ENCODE measurements at places on chromosomes 5 and 9.

DNA sequence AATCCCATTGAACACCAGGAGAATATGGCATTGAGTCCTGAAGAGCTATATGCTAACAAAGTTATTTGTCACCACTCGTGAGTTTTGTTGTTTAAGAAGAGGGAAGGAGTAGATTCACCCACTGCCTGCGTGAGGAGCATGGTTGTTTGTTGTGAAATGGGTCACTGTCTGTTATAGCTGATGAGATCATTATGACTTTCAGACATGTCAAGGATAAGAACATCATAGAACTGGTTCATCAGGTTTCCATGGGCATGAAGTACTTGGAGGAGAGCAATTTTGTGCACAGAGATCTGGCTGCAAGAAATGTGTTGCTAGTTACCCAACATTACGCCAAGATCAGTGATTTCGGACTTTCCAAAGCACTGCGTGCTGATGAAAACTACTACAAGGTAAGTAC, 76.9 kb downstream of the SYK start:
- no peak for DNase-seq

DNA sequence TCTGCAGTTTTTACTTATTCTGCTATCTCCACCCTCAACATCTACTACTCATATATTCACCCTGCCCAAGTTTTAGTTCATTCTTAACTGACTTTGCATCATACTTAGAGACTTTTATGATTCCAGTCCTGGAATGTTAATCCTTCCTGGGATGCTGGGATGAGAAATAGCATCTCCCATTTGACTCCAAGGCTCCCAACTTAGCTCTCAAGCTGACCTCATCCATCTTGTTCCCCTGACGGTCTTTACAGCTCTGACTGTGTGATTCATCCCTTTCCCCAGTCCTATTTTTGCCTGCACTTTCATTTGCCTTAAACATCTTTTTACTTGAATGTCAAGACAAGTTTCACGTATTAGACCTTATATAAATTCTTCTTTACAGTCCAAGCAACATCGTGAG, 297.8 kb downstream of the EPB41L4A start:
- no peak for DNase-seq

DNA sequence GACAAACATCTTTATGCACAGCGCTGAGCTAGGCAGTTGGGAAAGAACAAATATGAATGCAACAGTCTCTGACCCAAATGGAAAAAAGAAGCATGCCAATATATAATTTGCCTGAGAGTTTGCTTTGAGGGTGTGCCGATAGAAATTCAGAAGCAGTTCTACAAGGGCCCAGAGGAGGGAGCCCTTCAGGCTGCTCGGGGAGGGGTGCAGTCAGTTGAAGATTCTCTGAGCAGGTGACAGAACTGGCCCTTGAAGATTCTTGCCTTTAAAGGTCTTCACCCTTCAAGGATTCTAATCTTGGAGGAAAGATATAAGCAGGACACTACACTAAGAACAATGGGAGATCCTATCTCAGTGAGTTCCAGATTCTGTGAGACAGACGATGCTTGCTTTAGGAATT, 3.7 kb upstream of the PAPPA start:
- DNase-seq = peak; percentile 60

GRCh38 chr5:115472271-115473025, 72.1 kb downstream of the FEM1C start:
- no peak for DNase-seq

- no peak for DNase-seq
Measured at GRCh38 chr9:14529629-14530028, 163.6 kb downstream of the ZDHHC21 start.

DNA sequence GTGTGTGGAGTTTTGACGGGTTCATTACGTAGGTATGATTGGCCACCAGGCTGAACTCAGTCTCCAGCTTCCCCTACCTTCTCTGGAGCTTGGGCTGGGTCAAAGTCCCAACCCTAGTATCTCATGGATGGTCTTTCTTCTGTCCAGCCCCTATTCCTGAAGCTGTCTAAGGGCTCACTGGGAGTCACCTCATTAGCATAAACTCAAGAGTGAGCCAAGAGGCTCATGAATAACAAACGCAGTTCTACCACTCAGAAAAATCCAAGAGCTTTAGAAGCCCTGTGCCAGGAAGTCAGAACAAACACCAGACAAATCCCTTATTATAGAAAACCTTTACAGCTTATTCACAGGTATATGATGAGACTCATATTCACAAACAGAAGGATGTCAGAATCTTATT, 180.3 kb upstream of the NFIL3 start:
- no peak for DNase-seq

DNA sequence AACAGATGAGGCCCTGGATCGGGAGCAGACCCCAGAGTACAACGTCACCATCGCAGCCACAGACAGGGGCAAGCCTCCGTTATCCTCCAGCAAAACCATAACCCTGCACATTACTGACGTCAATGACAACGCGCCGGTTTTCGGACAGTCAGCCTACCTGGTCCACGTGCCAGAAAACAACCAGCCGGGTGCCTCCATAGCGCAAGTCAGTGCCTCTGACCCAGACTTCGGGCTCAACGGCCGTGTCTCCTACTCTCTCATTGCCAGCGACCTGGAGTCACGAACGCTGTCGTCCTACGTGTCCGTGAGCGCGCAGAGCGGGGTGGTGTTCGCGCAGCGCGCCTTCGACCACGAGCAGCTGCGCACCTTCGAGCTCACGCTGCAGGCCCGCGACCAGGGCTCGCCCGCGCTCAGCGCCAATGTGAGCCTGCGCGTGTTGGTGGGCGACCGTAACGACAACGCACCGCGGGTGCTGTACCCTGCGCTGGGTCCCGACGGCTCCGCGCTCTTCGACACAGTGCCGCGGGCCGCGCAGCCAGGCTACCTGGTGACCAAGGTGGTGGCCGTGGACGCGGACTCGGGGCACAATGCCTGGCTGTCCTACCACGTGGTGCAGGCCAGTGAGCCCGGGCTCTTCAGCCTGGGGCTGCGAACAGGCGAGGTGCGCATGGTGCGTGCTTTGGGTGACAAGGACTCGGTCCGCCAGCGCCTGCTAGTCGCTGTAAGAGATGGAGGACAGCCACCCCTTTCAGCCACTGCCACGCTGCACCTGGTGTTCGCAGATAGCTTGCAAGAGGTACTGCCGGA, 1.6 kb upstream of the PCDHGA11 start:
- no peak for DNase-seq

GRCh38 chr9:85859765-85860164, 81.2 kb upstream of the NAA35 start:
- no peak for DNase-seq

- DNase-seq = no peak
Measured at GRCh38 chr9:102225841-102226441, 487.5 kb upstream of the GRIN3A start.

DNA sequence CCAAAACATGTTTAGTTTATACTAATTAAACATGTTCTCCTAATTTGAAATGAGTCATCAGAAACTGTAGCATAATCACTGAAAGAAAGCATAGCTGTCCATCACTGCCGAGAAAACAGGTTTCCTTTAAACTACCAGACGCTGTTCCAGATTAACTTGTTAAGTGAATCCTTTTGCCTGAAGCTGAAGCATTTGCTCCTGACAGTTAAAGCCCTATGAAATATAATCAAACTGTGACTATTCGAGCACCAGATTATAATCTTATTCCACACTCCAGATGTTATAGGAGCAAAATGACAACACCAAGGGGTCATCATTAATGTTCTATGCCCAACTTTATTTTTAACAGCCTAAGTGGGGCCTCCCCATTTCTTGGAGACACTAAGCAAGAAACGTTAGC, 86.0 kb upstream of the CTSL start:
- DNase-seq = no peak

GRCh38 chr9:94140791-94141790, 56.8 kb downstream of the PTPDC1 start:
- no peak for DNase-seq

GRCh38 chr5:56984445-56984844, 32.5 kb upstream of the MIER3 start:
- DNase-seq = no peak

GRCh38 chr9:132201139-132201538, 39.3 kb downstream of the NTNG2 start:
- DNase-seq = no peak

- DNase-seq = no peak
Measured at GRCh38 chr9:110029429-110029955, 178.5 kb downstream of the C9orf152 start.

- DNase-seq = no peak
Measured at GRCh38 chr5:54361691-54362411, 51.5 kb upstream of the ARL15 start.

DNA sequence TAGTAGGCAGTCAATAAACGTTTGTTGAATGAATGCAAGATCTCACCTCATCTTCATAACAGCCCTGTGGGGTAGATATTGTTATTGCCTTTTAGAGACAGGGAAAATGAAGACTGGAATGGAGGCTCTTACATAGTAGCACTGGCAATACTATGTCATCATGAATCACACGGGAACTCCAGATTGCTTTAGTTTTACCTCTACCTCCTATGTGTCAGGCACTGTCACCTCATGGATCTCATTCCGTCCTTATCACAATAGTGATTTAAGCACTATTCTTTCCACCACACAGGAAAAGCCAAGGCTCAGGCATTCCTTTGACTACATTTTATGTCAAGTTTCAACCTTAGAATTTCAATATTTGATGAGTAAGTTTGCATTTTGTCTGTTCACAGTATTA, 2.9 kb upstream of the EPB41L4B start:
- DNase-seq = no peak

DNA sequence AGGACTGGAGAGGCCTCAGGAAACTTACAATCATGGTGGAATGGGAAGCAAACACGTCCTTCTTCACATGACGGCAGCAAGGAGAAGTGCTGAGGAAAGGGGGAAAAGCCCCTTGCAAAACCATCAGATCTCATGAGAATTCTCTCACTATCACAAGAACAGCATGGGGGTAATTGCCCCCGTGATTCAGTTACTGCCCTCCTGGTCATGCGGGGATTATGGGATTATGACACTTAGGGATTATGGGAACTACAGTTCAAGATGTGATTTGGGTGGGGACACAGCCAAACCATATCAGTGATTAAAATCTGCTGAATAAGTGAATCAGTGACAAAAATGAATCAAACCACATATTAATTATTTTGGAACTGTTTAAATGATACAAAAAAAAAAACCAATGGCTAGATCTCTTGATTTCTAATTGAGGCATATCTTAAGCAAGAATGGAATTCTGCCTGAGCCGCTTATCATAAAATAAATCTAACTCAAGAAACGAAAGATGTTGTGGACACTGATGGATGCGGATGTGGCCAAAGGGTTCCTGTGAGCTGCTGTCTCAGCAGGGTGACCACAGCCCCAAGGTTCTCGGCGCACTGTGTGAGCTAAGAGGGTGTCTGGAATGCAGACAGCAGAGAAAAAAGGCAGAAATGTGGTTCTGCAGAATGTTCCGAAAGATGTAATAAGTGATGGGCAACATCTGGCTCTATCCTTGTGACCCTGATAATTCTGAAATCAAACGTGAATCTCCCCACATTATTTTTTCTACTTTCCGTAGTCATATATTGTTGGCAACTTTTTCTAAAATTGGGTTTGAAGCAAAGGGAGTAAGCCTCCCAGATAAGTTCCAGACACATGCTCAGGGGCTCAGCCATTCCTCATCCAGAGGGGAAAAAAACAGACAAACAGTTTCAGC, 107.2 kb upstream of the ICE1 start:
- DNase-seq = no peak

- DNase-seq = no peak
Measured at GRCh38 chr9:91782708-91783214, 167.3 kb downstream of the ROR2 start.

DNA sequence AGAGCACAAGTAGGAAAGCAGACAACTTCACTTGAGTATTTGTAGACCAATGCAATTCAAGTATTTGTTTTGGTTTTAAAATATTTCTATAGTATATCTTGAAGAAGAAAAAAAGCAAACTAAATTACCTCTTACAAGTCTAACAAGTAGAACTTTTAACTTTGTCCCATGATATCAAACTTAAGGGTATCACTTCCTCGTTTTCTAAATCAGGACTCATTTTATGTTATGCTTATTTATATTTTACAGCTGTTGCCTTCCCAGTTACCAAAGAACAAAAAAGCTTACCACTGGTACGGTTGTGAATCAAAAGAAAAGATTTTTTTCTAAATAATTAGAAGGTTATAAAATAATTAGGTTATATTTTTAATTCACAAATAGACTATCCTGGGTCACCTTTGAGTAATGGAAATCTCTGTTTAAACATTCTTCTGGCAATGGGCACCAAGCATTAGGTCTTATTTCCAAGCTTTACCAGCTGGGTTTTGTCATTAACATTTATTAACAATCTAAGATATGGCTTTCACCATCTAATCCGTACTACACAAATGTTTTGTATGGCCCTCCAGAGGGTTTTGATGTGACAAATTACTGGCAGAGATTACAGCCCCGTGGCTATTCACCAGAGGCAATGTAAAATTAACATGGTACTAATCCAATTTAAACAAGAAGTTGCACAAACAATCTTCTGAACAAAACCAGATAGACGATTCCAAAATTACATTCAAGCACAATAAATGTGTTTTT, 63.6 kb downstream of the CEP120 start:
- no peak for DNase-seq

- no peak for DNase-seq
Measured at GRCh38 chr5:172412724-172413286, 41.5 kb downstream of the SH3PXD2B start.

- no peak for DNase-seq
Measured at GRCh38 chr5:65299861-65300260, 181.9 kb downstream of the ADAMTS6 start.

GRCh38 chr9:30995956-30996738, 1388.3 kb upstream of the ACO1 start:
- DNase-seq = no peak

DNA sequence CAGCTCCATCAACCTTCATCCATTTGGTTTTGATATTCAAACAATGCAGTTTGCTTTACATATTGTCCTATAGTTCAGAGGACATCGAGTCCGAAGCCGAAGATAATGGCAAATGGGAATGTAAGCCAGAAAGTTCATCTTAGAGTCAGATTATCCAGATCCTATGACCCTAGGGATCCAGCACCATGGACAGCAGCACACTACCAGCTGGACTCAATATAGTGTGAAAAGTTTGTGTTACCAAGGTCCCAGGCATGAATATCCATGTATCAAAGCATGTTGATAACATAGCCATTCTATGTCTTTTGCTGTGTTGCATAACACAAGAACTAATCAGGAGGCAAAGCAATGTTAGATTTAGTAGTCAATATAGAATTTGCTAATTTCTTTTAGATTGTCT, 46.3 kb downstream of the FSTL4 start:
- peak; percentile 58 for DNase-seq

GRCh38 chr5:52989781-52990527, 802 bp downstream of the ITGA2 start:
- DNase-seq = peak; percentile 55

DNA sequence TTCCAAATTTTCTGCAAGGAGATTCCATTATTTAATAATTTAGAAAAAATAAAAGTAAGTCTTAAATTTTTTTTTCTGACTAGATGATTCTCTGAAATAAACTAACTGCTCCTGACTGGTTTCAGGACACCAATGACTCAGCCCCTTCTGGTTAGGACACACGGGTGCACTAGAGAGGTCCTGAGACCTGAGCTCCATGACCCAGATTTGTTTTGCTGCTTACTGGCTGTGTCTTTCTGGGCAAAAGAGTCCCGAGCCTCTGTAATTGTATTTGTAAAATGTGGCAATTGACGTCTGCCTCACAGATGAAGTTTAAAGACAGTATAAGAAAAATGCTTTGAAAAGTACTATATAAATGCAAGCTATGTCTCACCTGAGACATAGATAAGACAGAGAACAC, 89.1 kb downstream of the SLC24A2 start:
- DNase-seq = no peak

GRCh38 chr9:91659529-91660495, 236.2 kb upstream of the NFIL3 start:
- peak; percentile 42 for DNase-seq

GRCh38 chr5:146313027-146313426, 25.6 kb upstream of the POU4F3 start:
- no peak for DNase-seq
